ENCODE measurements at places on chromosomes 1 and 21. TPM values are rescaled to one million over a fixed set of nuclear protein-coding genes. Genes with fewer than 3 reads are reported as not detected.

Gene RHBDL2
- 0.28 TPM for total RNA-seq

Gene CCDC27
- not detected for total RNA-seq

Gene OR6K6
- total RNA-seq: not detected

Gene LCE3D
- total RNA-seq: not detected

Gene CASQ2
- not detected for total RNA-seq

Gene RSPO1
- not detected for total RNA-seq

Gene CALML6
- total RNA-seq: not detected

Gene FCRL1
- total RNA-seq: not detected

Gene ELAPOR1
- 0.37 TPM for total RNA-seq

Gene ST6GALNAC5
- not detected for total RNA-seq

GRCh38 chr1:156645666-156646065 lies 3.7 kb downstream of the BCAN start:
- no peak for DNase-seq

- DNase-seq: no peak
These were observed 149.9 kb downstream of the OLFM3 start for GRCh38 chr1:101846820-101847219.

GRCh38 chr1:118298397-118298796 lies 113.4 kb upstream of the SPAG17 start:
- DNase-seq: no peak

GRCh38 chr1:218345673-218346390 lies 696 bp downstream of the TGFB2 start:
- peak; percentile 74 for DNase-seq

DNA sequence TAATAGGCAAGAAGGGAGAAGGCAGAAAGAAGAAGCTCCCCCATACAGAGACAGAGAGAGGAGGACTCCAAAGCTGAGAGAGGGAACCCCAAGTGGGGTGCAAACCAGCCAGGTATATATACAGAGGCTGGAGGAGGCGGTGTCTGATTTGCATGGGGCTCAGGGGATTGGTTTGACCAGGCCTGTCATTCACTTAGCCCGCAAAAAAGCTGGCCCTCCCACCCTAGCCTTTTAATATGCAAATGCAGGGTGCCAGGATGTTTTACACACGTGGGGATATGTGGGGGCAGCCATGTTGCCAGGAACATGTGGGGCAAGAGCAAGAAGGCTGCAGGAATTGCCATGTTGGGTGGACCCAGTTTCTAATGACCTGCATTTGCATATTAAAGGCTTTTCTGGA lies 37.0 kb upstream of the TENT5B start:
- DNase-seq: no peak

DNA sequence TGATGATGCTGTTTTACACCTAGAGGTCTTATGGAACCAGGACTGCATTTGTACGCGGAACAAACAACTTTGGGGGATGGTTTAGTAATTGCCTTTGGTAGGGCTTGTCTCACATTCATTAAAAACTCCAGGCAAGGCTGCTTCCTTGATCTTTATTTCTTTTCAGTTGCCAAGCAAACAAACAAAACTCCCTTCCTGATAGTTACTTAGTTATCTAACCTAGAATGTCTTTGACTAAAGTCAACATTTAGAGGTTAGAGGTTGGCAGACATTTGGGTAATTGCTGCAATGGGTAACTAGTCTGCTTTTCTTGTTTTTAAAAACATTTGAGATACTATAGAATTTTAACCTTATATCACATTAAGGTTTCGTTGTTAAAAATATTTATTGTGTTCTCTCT lies 500.9 kb upstream of the PTBP2 start:
- DNase-seq: no peak

- DNase-seq: peak; percentile 35
These were observed 41.4 kb downstream of the ZMYM1 start for GRCh38 chr1:35120458-35121133.

DNA sequence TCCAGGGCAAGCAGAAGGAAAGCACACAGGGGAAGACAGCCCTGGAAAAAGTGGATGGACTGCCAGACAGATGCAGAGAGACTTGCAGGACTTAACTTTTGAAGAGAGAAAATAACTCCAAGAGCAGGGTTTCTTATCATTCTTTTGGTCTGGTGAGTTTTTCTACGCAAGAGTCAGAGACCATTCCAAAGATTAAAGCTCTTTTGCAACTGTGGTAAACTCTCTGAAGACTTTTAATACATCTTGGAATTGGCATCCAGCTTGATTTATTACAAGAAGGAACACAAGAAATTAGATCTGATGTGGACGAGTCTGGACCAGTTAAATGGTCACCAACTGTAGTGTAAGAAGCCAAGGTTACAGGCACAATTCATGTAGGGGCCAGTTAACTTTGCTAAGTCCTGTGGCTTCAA lies 153.4 kb downstream of the SIPA1L2 start:
- DNase-seq: no peak

- DNase-seq: no peak
These were observed 638.0 kb downstream of the KCNT2 start for GRCh38 chr1:195970209-195970608.

DNA sequence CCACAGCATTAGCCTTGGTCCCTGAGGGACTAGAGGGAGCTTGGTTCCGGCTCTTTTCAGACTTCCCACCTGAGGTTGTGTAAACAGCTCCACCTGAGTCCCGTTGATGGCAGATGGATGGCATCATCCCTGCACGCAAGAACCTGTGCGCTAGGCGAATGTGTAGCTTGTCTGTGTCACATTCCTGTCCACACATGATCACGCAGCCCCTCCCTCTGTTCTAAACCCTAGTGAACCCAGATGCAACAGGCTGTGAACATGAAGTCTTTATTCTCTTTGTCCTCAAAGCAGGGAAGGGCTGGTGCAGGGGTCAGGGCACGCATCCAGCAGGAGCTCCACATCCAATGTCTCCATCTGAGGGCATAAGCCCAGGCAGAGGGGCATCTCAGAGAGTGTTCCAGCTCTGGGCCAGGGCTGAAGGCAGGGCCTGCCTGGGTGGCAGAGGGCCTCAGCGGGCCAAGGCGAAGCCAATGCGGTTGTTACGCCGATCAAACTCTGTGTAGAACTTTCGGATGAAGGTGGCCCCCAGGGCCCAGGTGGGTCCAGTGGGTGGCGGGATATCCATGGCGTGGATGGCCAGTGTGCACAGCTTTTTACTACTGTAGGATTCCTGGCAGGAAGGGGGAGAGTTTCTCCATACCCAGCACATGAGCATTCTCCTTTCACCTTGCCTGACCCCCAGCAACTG lies 2.9 kb upstream of the ETNK2 start:
- DNase-seq: no peak

GRCh38 chr1:193674292-193674944 lies 488.0 kb upstream of the B3GALT2 start:
- DNase-seq: no peak

DNA sequence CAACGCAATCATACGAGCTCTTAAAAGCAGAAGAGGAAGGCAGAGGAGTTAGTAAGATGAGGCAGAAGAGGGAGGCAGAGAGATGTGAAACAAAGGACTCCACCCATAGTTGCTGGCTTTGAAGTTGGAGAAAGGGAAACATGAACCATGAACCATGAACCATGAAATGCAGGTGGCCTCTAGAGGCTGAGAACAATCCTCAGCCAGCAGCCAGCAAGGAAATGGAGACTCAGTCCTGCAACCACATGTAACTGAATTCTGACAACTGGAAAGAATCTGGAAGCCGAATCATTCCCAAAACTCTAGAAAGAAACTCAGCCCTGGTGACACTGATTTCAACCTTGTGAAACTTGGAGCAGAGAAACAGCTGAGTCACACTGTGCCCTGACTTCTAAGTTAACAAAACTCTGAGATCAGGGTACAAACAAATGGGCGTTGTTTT lies 10.1 kb downstream of the DIPK1A start:
- no peak for DNase-seq

DNA sequence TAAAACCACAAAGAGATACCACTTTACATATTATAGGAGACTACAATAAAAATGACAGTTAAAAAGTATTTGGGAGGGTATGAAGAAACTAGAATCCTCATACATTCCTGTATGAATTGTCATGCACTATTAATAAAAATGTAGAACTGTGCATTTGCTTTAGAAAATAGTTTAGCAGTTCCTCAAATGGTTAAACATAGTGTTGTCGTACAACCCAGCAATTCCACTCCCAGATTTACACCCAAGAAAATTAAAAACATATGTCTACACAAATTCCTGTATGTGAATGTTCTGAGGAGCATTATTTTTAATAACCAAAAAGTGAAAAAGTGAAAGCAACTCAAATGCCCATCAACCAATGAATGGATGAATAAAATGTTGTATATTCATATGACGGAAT lies 23.1 kb upstream of the PDE4B start:
- DNase-seq: no peak

- DNase-seq: no peak
These were observed 33.9 kb downstream of the FAAP20 start for GRCh38 chr1:2160451-2161300.

- DNase-seq: no peak
These were observed 34.0 kb upstream of the CRNN start for GRCh38 chr1:152448095-152448494.

GRCh38 chr1:64228167-64228957 lies 24.9 kb downstream of the UBE2U start:
- DNase-seq: no peak

GRCh38 chr1:59366346-59366745 lies 69.5 kb downstream of the FGGY start:
- no peak for DNase-seq

DNA sequence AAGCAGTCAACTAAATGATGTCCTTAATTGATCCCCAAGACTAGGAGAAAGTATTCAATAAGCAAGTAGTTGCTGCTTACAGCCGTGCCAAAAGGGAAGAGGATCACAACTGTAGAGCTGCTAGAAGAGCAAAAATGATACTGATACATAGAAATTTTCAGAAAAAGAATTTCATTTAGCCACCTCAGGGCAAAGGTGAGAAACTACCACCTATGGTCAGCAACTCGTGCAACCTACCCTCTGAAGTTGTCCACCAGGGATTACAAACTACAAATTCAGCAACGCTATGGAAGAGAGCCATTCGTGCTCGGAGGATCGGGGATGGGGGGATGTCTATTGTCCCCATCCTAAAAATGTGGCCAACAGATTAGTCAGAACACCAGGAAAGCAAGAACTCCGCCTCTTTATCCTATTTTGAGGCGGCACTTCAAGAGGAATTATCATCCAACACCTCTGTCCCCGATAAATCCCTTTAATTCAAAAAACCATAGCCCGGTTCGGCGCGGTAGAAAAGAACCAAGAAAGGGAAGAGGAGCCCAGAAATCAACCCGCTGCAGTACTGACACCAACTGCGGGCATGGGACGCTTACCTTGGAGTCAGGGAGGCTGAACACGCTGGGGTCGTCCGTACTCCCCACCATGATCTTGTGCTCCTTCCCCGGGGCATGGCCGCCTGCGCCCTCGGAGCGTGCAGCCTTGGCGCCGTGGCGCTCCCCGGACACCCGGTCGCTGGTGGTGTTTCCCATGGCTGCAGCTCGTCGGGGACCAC lies 687 bp downstream of the PRKAB2 start:
- peak; percentile 38 for DNase-seq

DNA sequence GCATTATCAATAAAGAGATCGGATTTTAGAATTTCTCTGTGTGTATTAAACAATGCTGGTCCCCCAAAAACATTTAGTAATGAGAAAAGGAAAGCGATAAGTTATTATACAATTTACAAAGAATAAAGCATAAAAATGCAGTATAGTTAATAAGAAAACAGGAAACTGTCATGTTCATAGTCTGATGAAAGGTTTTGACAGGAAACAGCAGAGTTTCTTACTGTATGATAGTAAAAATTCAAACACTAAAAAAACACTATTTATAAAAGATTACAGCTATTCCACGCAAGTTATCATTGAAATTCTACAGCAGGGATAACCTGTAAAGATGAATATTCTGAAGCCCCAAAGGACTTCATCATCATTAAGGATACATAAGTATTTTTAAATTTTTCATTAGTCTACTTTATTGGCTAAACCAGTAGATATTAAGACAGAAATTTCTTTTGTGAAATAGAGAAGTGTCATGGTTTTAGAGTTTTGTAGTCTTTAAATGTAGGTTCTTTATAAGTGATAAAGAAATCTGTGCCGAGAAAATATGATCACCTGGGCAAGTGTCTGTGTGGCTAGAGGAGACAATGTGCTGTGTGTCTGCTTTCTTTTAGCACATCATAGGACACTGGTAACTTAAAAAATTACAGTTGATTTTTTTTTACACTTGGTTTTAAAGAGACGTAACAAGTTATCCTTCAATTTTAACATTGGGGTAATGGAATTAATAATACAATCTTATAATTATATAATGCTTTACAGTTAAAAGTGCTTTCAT lies 49.7 kb upstream of the GFI1 start:
- no peak for DNase-seq

DNA sequence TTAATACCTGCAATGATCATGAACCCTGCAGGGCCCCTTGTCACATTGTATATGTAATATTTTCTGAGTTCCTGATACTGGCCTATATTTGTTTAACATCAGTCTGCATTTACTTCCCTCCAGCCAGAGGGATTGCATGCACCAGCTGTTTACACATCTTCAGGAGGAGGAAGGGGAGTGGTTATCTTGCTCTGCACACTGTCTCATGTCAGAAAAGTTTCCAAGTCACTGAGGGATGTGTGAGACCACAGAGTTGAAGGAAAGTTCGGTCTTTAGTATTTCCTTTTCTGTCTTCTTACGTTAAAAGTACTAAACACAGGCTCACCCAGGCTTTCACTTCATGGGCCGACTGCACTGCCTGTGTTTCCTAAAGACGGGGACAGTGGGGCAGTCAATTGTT lies 574.1 kb downstream of the LMO4 start:
- no peak for DNase-seq

- DNase-seq: no peak
These were observed 22.6 kb downstream of the RIPK4 start for GRCh38 chr21:41744028-41744930.

GRCh38 chr1:223704921-223705878 lies 7.1 kb upstream of the CAPN2 start:
- DNase-seq: peak; percentile 61

- DNase-seq: no peak
These were observed 7.1 kb upstream of the KRTAP10-4 start for GRCh38 chr21:44566403-44566802.

GRCh38 chr21:44461464-44462001 lies 6.2 kb downstream of the LRRC3 start:
- DNase-seq: peak; percentile 13

DNA sequence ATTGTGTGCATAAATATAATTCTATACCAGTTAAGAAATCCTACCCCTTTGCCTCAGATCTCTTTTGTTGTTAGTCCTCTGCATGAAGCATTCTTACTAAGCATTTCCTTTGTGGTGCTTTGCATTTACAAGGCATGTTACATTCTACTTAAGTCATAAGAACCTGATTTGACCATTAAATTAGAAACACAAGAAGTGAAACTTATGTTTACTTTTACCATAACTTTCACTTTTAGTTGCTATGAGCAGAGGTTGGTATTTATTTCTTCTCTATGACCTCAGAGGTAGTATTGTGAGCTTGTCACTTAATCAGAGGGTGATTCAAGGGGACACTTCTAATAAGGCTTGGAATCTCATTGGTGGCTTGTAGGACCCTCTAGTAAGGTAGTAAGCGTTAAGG lies 9.0 kb downstream of the FAM20B start:
- peak; percentile 39 for DNase-seq

- no peak for DNase-seq
These were observed 136.8 kb upstream of the GORAB start for GRCh38 chr1:170395149-170395548.

Data from dermis blood vessel endothelial cell (primary cell).